ENCODE measurements at places on chromosomes 3 and 15.
A peak's percentile ranks its signal among the peaks of the same experiment; 100 is the strongest.

- no peak for DNase-seq
Observed at GRCh38 chr15:81901319-81901718, 144.5 kb downstream of the MEX3B start.

DNA sequence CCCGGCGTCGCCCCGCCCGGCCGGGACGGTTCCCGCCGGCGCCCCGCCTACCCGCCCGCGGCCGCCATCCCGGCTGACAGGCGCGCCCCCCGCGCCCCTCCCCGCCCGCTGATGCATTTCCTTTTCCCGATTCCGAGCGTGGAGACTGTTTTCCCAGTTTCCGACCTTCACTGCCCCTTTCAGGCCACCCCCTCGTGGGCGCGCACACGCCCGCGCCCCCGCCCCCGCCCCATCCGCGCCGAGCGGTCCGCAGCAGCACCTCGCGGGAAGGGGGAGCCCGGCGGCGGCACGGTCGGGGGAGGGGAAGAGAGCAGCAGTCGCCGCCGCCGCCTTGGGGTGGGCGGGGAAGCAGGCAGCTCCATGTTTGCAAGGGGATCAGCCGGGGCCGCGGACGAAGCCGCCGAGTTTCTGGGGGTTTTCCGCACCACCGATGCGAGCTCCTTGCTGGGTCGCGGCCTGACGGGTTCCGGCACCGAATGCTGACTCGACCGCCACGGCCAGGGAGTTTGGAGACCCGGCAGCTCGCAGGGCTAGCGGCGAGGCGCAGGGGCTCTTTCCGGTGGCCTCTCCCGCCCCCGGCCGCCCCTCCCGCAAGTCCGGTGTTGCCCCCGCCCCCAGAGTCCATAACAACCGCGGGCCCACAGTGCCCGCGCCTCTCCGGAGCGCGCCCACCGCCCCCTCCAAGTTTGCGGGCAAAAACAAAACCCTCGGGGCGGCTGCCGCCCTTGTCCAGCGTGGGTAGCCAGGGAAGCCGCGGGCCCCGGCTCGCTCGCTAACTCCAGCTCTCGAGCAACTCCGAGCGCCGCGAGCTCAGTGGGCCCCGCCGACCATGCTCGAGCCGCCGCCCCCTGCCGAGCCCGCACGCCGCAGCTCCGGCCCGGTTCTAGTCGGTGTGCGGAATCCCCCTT is 3.2 kb upstream of the SIN3A start:
- peak; percentile 95 for DNase-seq

DNA sequence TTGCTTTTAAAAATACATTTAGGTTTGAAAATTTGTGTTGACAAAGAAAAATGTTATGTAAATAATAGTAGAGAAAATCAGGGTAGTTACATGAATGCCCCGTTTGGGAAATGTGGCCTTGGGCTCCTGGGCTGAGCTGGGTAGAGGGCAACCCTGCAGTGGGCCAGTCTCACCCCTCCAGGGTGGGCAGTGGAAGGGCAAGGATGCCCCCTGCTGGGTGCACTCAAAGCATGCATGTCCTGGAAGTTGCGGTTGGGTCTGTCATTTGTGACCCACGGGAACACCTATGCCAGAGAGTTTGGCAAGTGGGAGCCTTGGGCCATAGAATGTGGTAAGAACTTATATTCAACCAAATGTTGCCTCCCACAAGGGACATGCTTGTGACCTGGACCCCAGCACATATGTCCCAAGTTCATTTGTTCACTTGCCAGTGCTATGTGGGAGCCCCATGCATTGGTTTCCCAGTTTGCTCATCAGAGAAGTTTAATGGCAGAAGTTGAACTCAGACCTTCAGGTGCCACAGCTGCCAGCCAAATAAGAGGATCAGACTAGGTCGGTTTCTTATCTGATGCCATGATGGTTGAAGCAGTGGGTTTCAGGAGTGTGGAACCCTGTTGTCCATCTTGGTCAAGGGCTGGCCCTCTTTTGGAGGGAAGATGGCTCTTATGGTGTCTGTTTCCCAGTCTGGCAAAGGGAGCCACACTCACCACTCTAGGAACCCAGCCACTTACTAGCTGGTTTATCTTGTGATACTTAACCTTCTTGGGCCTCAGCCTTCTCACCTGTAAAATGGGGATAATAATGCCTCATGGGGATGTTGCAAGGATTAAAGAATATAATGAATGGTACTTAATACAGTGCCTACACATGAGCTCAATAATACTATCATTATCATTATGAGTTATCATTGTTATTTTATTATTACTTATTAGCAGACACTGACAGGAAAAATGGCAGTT is 2.5 kb upstream of the PLCB2 start:
- DNase-seq, result no peak

GRCh38 chr3:14158370-14158769 is 20.0 kb downstream of the XPC start:
- DNase-seq, result no peak

- DNase-seq, result no peak
Observed at GRCh38 chr3:19888428-19889152, 45.4 kb downstream of the EFHB start.

DNA sequence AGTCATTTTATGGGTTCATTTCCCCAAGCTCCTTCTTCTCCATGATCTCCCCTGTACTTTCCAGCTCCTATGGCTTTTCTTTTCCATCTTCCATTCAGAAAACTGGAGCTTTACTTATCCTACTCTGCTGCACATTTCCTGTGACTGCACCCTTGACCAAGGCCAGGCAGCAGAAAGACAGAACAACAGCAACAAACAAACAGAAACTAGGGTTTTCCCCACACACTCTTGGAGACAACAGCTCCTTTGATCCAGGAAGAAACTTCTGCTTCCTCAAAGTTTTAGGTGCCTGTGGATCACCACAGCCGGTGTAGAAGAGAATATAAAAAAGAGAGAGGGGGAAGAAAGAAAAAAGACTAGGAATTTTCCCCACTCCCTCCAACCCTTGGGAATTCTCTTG is 342.3 kb upstream of the CFAP20DC start:
- DNase-seq, result no peak

DNA sequence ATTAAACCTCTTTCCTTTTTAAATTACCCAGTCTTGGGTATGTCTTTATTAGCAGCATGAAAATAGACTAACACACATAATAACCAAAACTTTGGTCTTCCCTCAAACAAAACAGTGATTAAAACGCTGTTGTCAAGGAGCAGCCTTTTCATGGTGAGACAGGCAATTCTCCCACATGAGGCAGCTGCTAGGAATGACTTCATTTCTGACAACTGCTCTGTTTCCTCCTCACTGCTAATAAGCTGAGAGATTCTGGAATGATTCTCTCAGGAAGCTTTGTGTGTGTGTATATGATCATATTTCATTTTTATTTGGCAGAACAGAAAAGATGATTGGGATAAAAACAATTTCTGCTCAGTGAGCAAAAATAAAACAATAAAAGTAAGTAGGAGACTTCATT is 580.6 kb upstream of the ADAMTS9 start:
- DNase-seq, result no peak

GRCh38 chr3:125214738-125215137 is 2.2 kb upstream of the SLC12A8 start:
- DNase-seq, result no peak

GRCh38 chr3:152155246-152156020 is 113.3 kb upstream of the MBNL1 start:
- no peak for DNase-seq

GRCh38 chr3:12591456-12591855 is 34.6 kb downstream of the MKRN2 start:
- DNase-seq, result no peak

DNA sequence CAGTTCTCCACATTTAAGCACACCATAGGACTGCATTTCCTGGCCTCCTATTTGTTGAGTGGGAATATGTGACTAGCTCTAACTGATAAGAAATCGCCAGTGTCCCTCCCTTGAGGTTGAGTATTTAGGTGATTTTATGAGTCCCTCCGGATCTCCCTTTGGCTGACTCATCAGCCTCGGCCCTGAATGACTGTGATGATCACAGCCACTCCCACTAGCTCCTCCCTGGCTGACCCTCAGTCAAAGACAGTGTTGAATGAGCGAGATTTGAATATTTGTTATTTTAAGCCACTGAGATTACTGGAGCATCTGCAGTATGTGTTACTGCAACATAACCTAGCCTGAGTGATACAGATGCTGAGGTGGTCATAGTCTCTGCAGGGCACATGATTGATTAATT is 515.3 kb downstream of the EPHB1 start:
- DNase-seq, result no peak

- DNase-seq, result no peak
Observed at GRCh38 chr3:150960708-150961684, 11.5 kb downstream of the CLRN1 start.

- no peak for DNase-seq
Observed at GRCh38 chr3:165859061-165859460, 21.8 kb upstream of the BCHE start.

- no peak for DNase-seq
Observed at GRCh38 chr3:120419797-120420196, 31.0 kb downstream of the FSTL1 start.

DNA sequence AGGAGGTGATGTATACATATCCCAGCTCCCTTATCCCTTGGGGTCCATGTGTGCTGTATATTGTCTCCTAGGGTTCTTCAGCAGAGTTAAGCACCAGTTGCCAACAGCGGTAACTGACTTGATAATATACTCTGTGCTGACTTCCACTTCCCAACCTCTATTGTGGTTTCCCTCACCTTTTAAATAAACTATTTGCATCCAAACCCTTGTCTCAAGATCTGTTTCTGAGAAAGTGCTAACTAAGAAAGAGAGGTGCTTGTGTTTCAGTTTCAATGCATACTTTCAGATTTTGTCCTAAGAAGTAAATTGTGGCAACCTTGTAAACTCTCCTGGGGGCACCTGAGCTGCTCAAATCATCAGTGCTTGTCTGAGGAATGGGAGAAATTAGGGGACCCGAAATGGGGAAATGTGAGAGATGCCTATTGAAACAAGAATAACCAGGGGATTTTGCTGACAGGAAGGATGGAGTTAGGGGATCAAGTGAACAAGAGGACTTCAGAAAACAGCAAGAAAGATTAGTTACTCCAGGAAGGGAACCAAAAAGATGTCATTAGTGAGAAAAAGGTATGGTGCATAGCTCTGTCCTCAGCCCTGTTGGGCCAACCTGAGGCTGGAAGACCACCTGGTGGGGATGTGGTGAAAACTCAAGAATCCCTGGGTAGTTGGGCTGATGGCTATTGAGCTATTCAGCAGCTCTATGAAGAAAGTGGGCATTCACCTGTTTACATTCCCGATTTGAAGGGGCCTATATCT is 50.9 kb upstream of the MRPL3 start:
- DNase-seq, result no peak

DNA sequence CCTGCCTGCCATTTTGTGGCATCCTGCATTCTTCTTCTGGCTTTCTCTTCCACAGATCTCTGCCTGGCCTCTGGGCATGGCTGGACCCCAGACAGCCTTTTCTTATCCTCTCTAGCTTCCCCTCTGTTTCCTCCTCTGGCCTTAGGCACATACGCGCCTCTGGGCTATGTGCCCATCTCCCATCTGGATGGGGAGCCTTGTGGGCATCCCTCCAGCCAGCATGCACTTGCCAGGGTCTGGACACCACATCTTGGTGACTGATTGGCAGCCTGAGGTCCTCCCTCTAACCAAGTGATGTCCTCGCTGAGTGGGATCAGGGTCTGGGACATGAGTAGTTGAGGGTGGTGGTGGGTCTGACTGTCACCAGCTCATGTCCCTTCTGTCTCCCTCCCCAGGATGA is 12.8 kb downstream of the PLEKHO2 start:
- no peak for DNase-seq

DNA sequence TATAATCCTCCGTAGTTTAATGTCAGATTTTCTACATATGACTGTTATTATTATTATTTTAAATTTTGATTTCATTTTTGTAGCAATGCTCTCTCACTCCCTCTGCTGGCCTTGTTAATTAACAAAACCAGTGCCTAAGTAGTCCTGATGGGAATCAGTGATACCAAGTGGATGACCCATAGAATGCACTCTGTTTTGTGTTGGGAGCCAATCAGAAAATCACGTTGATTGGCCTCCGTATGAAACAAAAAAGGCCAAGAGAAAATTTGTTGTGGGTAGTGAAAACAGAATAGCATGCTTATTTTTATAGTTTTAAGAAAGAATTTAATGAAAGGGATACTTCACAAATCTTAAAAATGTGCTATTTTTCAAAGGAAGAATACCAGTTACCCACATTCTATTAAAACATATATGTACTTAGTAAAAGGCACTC is 34.4 kb upstream of the MEIS2 start:
- DNase-seq, result no peak

GRCh38 chr3:61927332-61927731 is 366.0 kb downstream of the PTPRG start:
- DNase-seq, result no peak

GRCh38 chr15:68620721-68621527 is 42.1 kb downstream of the CORO2B start:
- DNase-seq, result peak; percentile 63

DNA sequence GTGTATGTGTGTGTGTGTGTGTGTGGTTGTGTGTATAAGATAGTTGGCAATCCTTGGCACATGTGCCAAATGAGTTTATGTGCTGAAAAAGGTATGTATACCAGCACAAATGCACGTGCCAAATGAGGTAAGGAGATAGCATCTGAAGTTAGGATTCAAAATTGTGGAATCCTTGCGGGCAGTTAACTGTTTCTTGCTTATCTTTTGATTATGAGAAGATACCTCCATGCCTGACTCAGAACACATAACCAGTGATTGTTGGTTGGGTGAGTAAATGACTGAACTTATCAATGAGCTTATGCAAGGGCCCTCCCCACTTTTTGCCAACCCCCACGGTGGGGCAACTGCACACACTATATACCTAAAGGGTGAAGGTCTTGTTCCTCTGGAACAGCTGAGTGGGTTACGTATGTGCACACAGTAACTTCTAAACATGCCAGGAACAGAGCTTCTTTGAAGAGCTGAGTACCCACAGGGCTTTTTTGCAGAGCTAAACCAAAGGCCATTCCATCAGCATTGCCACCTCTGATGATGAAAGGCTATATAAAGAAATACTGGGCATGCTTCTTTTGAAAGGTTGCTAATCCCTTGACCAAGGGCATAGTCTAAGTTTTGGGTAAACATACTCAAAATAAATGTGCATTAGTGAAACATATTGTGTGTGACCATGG is 60.1 kb downstream of the MEIS2 start:
- no peak for DNase-seq

DNA sequence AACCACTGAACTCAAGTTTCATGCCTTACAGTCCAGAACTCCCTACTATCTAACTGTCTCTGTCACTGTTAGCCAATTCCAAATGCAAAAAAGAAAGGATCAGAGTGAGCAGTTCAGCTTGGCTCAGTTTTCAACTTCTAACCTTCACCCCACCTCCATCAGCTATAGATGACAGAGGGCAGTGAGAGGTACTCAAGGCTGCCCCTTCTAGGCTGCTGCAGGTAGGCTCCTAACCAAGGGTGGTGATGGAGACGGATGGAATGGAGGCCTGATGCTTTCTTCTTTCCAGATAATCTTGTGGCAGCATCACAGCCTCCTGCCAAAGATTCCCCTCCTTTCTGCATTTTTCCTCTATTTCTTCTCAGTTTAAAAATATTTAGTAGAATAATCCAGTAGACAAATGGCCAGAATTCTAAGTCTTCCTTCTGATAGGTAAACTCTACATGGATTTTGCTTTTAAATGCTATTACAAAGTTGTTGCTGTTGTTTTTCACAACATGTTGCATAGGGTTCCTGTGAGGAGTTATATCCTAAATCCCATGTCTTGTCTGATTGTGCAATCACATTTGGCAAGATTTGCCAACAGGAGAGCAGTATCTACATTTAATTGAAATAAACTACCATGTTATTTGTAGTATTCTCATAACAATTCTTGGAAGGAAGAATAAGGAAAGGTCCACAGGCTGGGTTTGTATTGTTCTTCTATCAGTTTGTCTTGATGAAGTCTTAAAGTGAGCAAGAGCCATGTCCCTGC is 301.6 kb upstream of the TRIM42 start:
- no peak for DNase-seq
